NCI-H1930 (cell line): ENCODE measurements at places on chromosomes 6 and 20.

GRCh38 chr20:50395251-50395729 lies 114.9 kb upstream of the PTPN1 start:
- DNase-seq = no peak

DNA sequence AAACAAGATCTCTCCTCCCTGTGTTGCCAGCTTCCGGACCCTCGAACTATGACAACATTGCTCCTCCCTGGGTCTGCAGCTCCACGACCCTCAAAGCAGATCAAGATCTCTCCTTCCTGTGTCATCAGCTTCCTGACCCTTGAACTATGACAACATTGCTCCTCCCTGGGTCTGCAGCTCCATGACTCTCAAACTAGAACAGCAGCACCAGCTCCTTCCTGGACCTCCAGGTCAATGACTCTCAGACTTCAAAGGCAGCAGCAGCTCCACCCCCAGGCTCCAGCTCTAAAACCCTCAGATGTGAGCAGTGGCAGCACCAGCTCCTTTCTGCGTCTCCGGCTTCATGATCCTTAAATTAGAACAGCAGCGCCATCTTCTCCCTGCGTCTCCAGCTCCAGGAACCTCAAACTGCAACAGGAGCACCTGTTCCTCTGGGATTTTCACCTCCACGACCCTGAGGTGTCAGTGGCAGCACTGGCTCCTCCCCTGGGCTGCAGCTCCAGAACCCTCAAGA lies 341.0 kb upstream of the SULF2 start:
- DNase-seq = no peak

GRCh38 chr20:14963262-14963663 lies 625.9 kb upstream of the FLRT3 start:
- no peak for DNase-seq

- no peak for DNase-seq
Measured at GRCh38 chr6:147585256-147585655, 76.8 kb downstream of the SAMD5 start.

- DNase-seq = no peak
Measured at GRCh38 chr6:33915134-33915533, 111.3 kb upstream of the MLN start.

- DNase-seq = no peak
Measured at GRCh38 chr20:53059848-53060247, 87.7 kb downstream of the TSHZ2 start.

GRCh38 chr6:121826156-121826810 lies 390.8 kb downstream of the GJA1 start:
- no peak for DNase-seq

GRCh38 chr6:121633309-121633708 lies 197.9 kb downstream of the GJA1 start:
- no peak for DNase-seq
